ENCODE measurements at places on chromosomes 12 and 14. TPM values are rescaled to one million over a fixed set of nuclear protein-coding genes. Genes with fewer than 3 reads are reported as not detected.

Gene WASHC4
- total RNA-seq, result 37.6 TPM

- H3K27me3 ChIP-seq, result no peaks in the 10 kb centered on the region
- no peak overlapping the region for H3K27ac ChIP-seq
- no peak overlapping the region for H3K4me3 ChIP-seq
- H3K36me3 ChIP-seq, result no peaks in the 10 kb centered on the region
- no peak for DNase-seq
These were observed 66.3 kb upstream of the CEP83 start for GRCh38 chr12:94525951-94526350.

DNA sequence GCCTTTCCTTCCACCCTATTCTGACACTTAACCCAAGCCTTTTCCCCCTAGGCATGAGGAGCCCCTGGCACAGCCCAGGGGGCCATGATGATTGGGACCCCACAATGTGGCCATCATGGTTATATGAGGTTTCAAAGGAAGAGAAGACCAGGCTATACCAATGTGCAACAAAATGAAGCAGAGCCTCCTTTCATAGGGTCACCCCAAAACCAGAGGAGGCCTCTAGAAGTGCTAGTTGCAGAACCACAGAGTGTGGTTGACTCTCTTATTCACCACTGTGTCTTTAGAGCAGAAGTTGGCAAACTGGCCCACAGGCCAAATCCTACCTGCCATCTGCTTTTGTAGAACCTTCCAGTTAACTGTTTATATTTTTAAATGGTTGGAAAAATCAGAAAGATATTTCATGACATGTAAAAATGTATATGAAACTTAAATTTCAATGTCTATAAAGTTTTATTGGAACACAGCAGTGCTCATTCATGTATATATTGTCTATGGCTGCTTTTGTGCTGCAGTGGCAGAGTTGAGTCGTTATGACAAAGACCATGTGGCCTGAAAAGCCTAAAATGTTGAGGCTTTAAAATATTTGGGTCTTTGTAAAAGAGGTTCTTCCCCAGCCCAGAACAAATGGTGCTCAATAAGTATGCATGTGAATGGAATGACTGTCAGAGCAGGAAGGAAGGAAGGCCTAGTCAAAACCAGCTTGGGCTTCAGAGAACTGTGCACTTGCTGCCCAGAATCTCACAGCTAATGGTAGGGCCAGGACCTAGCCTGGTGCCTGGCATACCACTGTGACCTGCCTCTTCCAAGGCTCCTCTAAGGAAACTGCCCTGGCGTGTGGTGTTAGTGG is 49.2 kb downstream of the SUSD6 start:
- no peak for DNase-seq
- H3K27me3 ChIP-seq, result no peaks in the 10 kb centered on the region
- no peaks in the 10 kb centered on the region for H3K36me3 ChIP-seq
- H3K4me3 ChIP-seq, result no peak overlapping the region
- peaks cover 49% of the 10 kb centered on the region for H3K4me1 ChIP-seq

DNA sequence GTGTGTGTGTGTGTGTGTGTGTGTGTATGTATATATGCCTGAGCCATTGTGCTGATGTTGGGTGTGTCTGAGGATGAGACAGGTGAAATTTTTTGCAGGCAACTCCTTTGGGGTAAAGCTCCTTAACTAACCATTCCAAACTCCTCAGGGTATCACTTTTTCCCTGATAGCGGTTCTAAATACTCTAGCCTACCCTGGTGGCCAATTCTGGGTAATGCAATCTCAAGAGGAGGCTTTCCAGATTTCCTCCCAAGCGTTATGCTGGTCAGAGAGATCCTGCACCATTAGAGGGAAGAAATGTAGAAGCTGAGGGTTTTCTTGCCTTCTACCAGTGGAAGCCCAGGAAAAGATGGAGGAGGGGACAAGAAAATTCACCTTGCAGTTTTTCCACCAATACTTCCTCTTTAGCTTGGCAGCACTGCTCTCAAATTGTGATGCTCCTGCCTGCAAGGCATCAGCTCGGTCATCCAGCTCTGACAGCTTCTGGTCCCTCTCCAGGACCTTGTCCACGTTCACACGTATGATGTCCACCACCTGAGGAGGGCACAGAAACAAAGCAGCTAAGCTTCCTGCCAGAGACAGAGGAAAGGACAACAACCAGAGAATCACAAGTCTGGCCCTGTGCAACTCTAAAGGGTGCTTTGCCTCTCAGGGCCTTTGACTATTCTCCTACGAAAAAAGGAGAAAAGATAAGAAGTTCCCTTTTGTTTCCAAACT is 4.9 kb downstream of the VAMP1 start:
- no peak overlapping the region for H3K4me3 ChIP-seq
- no peak overlapping the region for H3K27ac ChIP-seq
- no peaks in the 10 kb centered on the region for H3K27me3 ChIP-seq
- H3K4me1 ChIP-seq, result peaks cover 18% of the 10 kb centered on the region
- peak; percentile 60 for DNase-seq

Gene AKAP3
- 2.0 TPM for total RNA-seq

DNA sequence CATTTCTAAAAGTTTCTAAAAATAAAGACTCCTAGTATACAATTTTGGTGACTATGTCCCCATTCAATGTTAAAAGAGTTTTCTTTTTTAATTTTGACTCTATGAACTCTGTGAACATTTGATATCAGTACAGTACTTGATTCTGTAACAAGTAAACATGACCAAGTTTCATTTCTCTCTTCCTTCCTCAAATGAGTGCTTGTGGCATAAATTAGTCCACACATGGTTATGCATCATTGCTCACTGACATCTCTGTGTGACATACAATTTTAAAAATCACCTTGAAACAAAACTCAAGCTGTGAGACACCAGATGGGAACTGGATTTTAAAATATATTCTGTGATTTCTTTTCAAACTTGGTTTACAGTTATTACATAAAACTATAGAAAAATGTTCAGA is 253.9 kb upstream of the MDGA2 start:
- H3K36me3 ChIP-seq, result no peaks in the 10 kb centered on the region
- DNase-seq, result no peak
- H3K4me1 ChIP-seq, result no peaks in the 10 kb centered on the region
- no peaks in the 10 kb centered on the region for H3K27me3 ChIP-seq
- no peak overlapping the region for H3K27ac ChIP-seq

GRCh38 chr14:32226056-32226455 is 23.0 kb upstream of the RNU6-8 start:
- no peaks in the 10 kb centered on the region for H3K27me3 ChIP-seq
- no peak overlapping the region for H3K27ac ChIP-seq
- H3K4me1 ChIP-seq, result peaks cover 5% of the 10 kb centered on the region
- H3K4me3 ChIP-seq, result no peak overlapping the region
- H3K36me3 ChIP-seq, result no peaks in the 10 kb centered on the region
- no peak for DNase-seq

- H3K4me3 ChIP-seq, result no peak overlapping the region
- H3K4me1 ChIP-seq, result peaks cover 9% of the 10 kb centered on the region
- no peaks in the 10 kb centered on the region for H3K36me3 ChIP-seq
- peak overlapping the region; percentile 84 for H3K27ac ChIP-seq
These were observed 14.0 kb downstream of the KCTD10 start for GRCh38 chr12:109462868-109463692.

DNA sequence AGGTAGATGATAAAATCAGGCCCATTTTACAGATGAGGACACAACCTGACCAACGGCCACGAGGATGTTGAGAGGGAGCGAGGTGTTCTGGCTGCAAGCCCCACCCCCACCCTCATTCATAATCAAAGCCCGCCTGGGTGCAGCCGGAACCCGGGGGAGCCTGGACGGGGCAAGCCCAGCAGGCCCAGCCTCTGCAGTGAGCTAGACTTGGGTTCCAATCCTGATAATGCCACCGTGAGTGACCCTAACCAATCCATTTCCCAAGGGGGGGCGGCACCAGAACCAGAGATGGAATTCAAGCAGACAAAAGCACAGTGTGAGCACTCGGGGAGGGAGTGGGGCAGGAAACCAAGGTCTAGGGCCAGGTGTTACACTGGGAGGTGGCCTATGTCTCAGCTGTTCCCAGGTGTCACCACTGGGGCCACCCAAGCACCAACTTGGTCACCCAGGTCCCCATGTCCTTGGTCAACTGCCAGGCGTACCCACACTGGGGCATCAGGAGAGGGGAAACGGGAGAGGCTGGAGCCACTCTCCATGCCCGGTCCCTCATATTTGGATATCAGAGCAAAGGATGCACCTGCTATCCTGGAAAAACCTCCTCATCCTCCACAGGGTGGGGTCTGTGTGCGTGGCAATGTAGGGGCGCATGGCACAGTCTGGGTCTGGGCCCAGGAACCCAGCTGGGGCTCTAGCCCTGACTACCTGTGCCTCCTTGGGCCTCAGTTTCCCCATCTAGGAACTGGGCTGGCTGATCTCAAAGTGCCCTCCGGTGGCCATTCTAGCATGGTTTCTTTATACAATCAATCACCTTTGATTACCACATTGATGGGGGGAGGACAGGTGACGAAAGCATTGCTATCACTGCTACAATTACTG is 58.4 kb downstream of the FAM222A start:
- peaks cover 13% of the 10 kb centered on the region for H3K4me1 ChIP-seq
- no peak overlapping the region for H3K4me3 ChIP-seq
- DNase-seq, result peak; percentile 25
- no peak overlapping the region for H3K27ac ChIP-seq

GRCh38 chr14:61544448-61545330 is 150.6 kb upstream of the HIF1A start:
- H3K27me3 ChIP-seq, result no peaks in the 10 kb centered on the region
- H3K36me3 ChIP-seq, result no peaks in the 10 kb centered on the region
- no peak overlapping the region for H3K27ac ChIP-seq
- no peak for DNase-seq

- peak within 1 kb of the TSS; percentile 48 for H3K4me3 ChIP-seq
- peak within 1 kb of the TSS; percentile 96 for H3K27ac ChIP-seq
- H3K4me1 ChIP-seq, result peaks cover 18% of the 10 kb centered on the region
These were observed at the start of gene ZBTB42 for GRCh38 chr14:104800771-104801519. Gene ZBTB42 (plus strand): TSS chr14:104801101. CDS start chr14:104801198, 97 bp downstream.

DNA sequence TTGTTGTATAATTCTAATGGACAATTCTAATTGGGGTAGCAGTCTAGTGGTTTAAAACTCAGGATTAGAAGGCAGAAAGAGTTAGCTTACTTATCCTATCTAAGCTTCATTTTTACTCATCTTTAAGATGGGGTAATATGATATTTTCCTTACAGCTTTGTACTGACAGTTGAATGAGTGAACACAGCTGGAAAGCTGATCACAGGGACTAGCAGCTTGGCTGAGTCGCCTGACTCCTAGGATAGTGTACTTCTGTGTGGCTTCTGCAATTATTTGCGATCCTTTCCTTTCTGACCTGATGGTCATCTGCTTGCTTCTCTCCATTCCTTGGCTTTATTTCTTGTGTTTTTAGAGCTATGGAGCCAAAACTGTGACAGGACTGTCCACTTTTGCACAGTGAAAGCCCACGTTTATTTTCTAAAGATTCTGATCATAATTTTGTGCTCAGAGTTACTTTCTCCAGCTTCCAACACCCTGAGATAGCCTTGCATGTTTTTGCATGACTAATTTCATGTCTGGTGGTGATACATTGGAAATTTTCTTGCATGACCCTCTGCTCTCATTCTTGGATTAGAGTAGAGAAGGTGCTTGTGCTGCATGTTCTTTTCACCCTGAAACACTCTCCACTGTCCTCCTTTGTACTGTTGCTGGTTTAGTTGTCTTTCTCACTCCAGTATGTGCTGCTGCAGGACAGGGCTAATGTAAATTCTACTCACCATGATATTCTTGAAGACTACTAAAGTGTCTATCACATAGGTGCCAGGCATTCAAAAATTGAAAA is 377.0 kb upstream of the ATP2B1 start:
- H3K4me1 ChIP-seq, result no peaks in the 10 kb centered on the region
- H3K27ac ChIP-seq, result no peak overlapping the region
- H3K36me3 ChIP-seq, result no peaks in the 10 kb centered on the region
- H3K4me3 ChIP-seq, result no peak overlapping the region
- no peak for DNase-seq

- no peak for DNase-seq
- peaks cover 45% of the 10 kb centered on the region for H3K4me1 ChIP-seq
- H3K4me3 ChIP-seq, result no peak overlapping the region
These were observed 6.1 kb downstream of the KMT2D start for GRCh38 chr12:49054524-49054923.

GRCh38 chr14:80172375-80173051 is 38.8 kb downstream of the DIO2 start:
- no peak for DNase-seq
- no peaks in the 10 kb centered on the region for H3K36me3 ChIP-seq
- no peaks in the 10 kb centered on the region for H3K4me1 ChIP-seq
- H3K27ac ChIP-seq, result no peak overlapping the region
- no peak overlapping the region for H3K4me3 ChIP-seq
- H3K27me3 ChIP-seq, result no peaks in the 10 kb centered on the region

DNA sequence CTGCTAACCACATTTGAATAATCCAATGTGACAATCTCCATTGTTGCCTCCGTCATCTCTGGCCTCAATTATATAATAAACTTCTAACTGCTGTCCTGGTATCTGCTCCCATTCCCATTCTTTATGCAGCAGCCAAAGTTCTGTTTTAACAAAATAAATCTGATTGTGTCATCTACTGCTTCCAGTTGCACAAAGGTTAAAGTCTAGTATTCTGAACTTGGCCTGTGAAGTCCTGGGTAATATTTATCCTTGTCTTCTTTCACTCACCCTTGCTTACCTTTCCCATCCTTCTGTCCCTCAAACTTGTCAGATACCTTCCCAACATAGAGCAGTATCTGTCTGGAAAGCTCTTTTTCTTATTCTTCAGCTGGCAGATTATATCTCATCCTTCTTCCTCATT is 19.3 kb upstream of the STRAP start:
- H3K27ac ChIP-seq, result peak overlapping the region; percentile 52
- H3K4me3 ChIP-seq, result no peak overlapping the region
- no peaks in the 10 kb centered on the region for H3K36me3 ChIP-seq
- H3K4me1 ChIP-seq, result peaks cover 4% of the 10 kb centered on the region
- H3K27me3 ChIP-seq, result no peaks in the 10 kb centered on the region

DNA sequence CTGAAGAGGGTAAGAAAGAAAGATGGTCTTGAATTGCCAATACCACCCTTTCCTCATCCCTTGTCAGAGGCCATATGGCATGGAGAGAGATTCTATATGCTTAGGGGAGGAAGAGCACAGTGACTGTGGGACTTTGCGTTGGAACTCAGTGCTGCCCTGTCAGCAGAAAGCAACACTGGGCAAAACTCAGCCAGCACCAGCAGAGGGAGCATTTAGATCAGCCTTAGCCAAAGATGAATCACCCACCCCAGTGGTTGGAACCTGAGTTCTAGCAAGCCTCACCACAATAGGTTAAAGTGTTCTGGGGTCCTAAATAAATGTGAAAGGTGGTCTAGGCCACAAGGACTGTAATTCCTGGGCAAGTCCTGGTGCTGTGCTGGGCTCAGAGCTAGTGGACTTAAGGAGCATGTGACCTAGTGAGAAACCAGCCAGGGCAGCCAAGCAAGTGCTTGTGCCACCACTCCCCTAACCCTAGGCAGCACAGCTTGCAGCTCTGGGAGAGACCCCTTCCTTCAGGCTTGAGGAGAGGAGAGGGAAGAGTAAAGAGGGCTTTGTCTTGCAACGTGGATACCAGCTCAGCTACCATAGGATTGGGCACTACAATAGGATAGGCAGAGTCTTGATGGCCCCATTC is 11.4 kb upstream of the BCAT1 start:
- no peak overlapping the region for H3K4me3 ChIP-seq
- no peak overlapping the region for H3K27ac ChIP-seq

GRCh38 chr14:103880348-103881267 is 33.2 kb upstream of the PPP1R13B start:
- peak overlapping the region; percentile 99 for H3K27ac ChIP-seq
- no peaks in the 10 kb centered on the region for H3K36me3 ChIP-seq
- H3K27me3 ChIP-seq, result no peaks in the 10 kb centered on the region
- peak; percentile 60 for DNase-seq
- H3K4me1 ChIP-seq, result peaks cover 29% of the 10 kb centered on the region
- H3K4me3 ChIP-seq, result peak overlapping the region; percentile 38

Gene INSM2
- not detected for total RNA-seq

Gene TM7SF3
- total RNA-seq, result 60.8 TPM

Measured in liver (tissue), 10 donors.